Activated naive CD8-positive, alpha-beta T cell treated with anti-CD3 and anti-CD28 coated beads for 36 hours (primary cell): ENCODE measurements at places on chromosomes 3 and 15. TPM values are rescaled to one million over a fixed set of nuclear protein-coding genes. Genes with fewer than 3 reads are reported as not detected.

GRCh38 chr15:65418596-65418995 lies 4.2 kb downstream of the IGDCC4 start:
- peaks cover 10% of the 10 kb centered on the region for H3K4me1 ChIP-seq
- H3K4me3 ChIP-seq = no peak overlapping the region
- H3K27ac ChIP-seq = no peak overlapping the region
- no peak for DNase-seq

- peaks cover 56% of the 10 kb centered on the region for H3K27me3 ChIP-seq
- H3K4me1 ChIP-seq = peaks cover 2% of the 10 kb centered on the region
- H3K27ac ChIP-seq = no peak overlapping the region
- H3K36me3 ChIP-seq = no peaks in the 10 kb centered on the region
- no peak for DNase-seq
Measured at GRCh38 chr3:187648177-187648576, 22.0 kb downstream of the SST start.

DNA sequence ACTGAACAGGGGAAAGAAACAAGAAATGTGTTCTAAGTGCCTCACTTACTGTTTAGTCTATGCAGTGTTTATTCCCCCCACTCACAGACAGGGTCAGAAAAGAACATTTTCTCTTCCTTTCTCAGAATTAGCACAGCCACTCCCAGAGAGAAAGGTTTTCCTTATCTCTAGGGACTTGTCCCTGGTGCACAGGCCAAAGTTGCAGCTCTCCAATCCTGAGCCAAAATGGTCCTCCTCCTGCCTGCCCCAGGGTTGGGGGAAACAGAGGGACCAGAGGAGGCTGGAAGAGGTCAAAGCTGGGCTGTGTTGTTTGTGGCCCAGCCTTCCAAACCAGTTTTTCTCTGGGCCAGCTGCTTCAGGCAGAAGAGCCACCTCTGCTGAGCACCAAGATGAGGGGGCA lies 12.0 kb downstream of the RAB6B start:
- no peak overlapping the region for H3K4me3 ChIP-seq
- no peak for DNase-seq
- H3K36me3 ChIP-seq = no peaks in the 10 kb centered on the region

- no peak overlapping the region for H3K4me3 ChIP-seq
- H3K27ac ChIP-seq = no peak overlapping the region
- DNase-seq = no peak
- H3K36me3 ChIP-seq = no peaks in the 10 kb centered on the region
- H3K4me1 ChIP-seq = no peaks in the 10 kb centered on the region
Measured at GRCh38 chr3:29561651-29562149, 280.8 kb downstream of the RBMS3 start.

GRCh38 chr3:11047500-11047899 lies 55.0 kb downstream of the SLC6A1 start:
- H3K27me3 ChIP-seq = no peaks in the 10 kb centered on the region
- no peak overlapping the region for H3K27ac ChIP-seq
- H3K4me3 ChIP-seq = no peak overlapping the region
- no peaks in the 10 kb centered on the region for H3K36me3 ChIP-seq

GRCh38 chr3:13379201-13379830 lies 40.8 kb downstream of the NUP210 start:
- H3K4me1 ChIP-seq = peaks cover 4% of the 10 kb centered on the region
- no peak overlapping the region for H3K27ac ChIP-seq
- H3K36me3 ChIP-seq = peaks cover 22% of the 10 kb centered on the region
- no peak overlapping the region for H3K4me3 ChIP-seq

- no peak overlapping the region for H3K27ac ChIP-seq
- H3K36me3 ChIP-seq = no peaks in the 10 kb centered on the region
- H3K27me3 ChIP-seq = peaks cover 17% of the 10 kb centered on the region
- no peak overlapping the region for H3K4me3 ChIP-seq
- H3K4me1 ChIP-seq = no peaks in the 10 kb centered on the region
Measured at GRCh38 chr15:23482228-23482627, 35.2 kb upstream of the GOLGA6L2 start.

- H3K4me3 ChIP-seq = no peak overlapping the region
- no peak for DNase-seq
- H3K27ac ChIP-seq = no peak overlapping the region
- H3K36me3 ChIP-seq = no peaks in the 10 kb centered on the region
- H3K27me3 ChIP-seq = peaks cover 3% of the 10 kb centered on the region
Measured at GRCh38 chr15:66027268-66027805, 158.0 kb downstream of the RAB11A start.

DNA sequence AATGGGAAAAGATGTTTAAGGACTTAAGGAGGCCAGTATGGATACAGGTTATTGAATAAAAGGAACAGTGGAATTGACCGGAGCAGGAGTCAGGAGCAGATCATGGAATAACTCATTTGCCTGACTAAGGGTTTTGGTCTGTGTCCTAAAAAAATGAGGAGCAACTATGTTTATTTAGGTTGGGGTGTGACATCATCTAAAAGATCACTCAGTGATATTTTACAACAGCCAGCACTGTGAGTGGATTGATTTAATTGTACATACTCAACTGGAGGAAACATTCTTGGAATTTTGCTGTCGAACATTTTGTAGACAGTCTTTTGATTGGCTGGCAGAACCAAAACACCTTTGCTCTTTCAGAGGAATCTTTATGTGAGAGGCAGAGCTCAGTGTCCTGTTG lies 348.6 kb upstream of the CDIN1 start:
- no peak for DNase-seq
- no peaks in the 10 kb centered on the region for H3K4me1 ChIP-seq
- no peaks in the 10 kb centered on the region for H3K36me3 ChIP-seq
- H3K27ac ChIP-seq = no peak overlapping the region

- H3K4me3 ChIP-seq = no peak overlapping the region
- H3K36me3 ChIP-seq = no peaks in the 10 kb centered on the region
- DNase-seq = no peak
- peaks cover 3% of the 10 kb centered on the region for H3K27me3 ChIP-seq
- H3K27ac ChIP-seq = no peak overlapping the region
- no peaks in the 10 kb centered on the region for H3K4me1 ChIP-seq
Measured at GRCh38 chr3:72582211-72582878, 265.9 kb downstream of the SHQ1 start.

- no peak overlapping the region for H3K27ac ChIP-seq
- no peaks in the 10 kb centered on the region for H3K4me1 ChIP-seq
- no peaks in the 10 kb centered on the region for H3K36me3 ChIP-seq
- H3K27me3 ChIP-seq = peaks cover 6% of the 10 kb centered on the region
- no peak for DNase-seq
Measured at GRCh38 chr15:48507416-48508065, 138.0 kb downstream of the FBN1 start.

GRCh38 chr3:78277220-78277619 lies 1237.3 kb downstream of the ROBO2 start:
- DNase-seq = no peak
- H3K27ac ChIP-seq = no peak overlapping the region
- no peaks in the 10 kb centered on the region for H3K36me3 ChIP-seq
- no peaks in the 10 kb centered on the region for H3K4me1 ChIP-seq
- no peaks in the 10 kb centered on the region for H3K27me3 ChIP-seq
- no peak overlapping the region for H3K4me3 ChIP-seq

DNA sequence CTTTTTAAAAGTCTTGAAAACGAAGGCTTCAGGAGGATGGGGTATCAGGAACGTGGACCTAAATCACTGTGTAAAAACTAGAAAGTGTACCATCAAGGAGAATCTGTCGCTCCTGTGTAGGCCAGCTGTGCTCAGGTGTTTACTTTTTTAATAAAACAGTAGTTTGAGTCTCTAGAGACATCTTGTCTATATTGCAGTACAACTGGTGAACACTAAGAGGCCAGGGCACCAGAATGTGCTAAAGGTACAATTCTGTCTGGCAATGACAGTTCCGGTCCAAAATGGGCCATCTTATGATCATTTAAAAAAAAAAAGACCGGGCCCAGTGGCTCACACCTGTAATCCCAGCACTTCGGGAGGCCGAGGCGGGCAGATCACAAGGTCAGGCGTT lies 61.8 kb upstream of the MCF2L2 start:
- no peaks in the 10 kb centered on the region for H3K27me3 ChIP-seq
- DNase-seq = no peak
- H3K4me1 ChIP-seq = peaks cover 3% of the 10 kb centered on the region
- no peak overlapping the region for H3K27ac ChIP-seq
- H3K36me3 ChIP-seq = peaks cover 19% of the 10 kb centered on the region
- H3K4me3 ChIP-seq = no peak overlapping the region

The FAM81A gene
- 1.6 TPM for total RNA-seq

The EPHB3 gene
- 0.16 TPM for total RNA-seq

The C3orf22 gene
- total RNA-seq = not detected

The LRTM1 gene
- not detected for total RNA-seq

The GRM2 gene
- total RNA-seq = 0.37 TPM
